CD14-positive monocyte (primary cell): ENCODE measurements at places on chromosomes 5 and 9. TPM values are rescaled to one million over a fixed set of nuclear protein-coding genes. Genes with fewer than 3 reads are reported as not detected.
A peak's percentile ranks its signal among the peaks of the same experiment; 100 is the strongest.

DNA sequence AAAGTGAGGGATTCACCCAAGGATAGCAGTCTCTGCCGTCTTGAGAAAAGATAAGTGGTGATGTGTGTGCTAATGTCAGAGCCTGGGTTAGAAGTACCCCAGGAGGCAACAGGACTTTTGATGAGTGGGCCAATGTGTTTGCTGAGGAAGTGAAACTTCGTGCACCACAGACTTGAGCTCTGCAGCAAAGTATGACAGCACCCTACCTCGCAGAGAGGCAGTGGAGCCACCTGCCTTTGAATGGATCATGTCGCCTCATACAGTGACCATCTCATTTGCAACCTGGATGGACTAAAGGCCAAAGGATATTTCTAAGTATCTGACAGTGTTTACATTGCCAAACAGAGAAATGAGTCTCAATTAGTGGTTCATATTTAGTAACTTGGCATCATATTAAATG, 593.9 kb upstream of the GRAMD2B start:
- DNase-seq, result no peak

DNA sequence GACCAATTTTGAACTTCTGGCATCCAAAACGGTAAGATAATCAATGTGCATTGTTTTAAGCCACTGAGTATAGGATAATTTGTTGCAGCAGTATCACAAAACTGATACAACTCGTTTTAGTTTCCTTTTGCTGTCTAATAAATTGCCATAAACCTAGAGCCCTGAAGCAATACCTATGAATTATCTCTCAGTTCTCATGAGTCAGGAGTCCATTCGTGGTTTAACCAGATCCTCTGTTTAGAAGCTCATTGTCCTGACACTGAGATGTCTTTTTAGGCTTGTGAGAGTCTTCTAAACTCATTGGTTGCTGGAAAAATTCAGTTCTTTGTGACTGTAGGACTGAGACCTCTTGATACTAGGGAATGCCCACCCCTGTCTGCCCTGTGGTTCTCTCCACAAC, 262.9 kb downstream of the SEMA5A start:
- no peak for DNase-seq

GRCh38 chr5:17185773-17186172, 31.7 kb upstream of the BASP1 start:
- no peak for DNase-seq

GRCh38 chr5:81428861-81429260, 34.9 kb upstream of the ACOT12 start:
- DNase-seq, result no peak

DNA sequence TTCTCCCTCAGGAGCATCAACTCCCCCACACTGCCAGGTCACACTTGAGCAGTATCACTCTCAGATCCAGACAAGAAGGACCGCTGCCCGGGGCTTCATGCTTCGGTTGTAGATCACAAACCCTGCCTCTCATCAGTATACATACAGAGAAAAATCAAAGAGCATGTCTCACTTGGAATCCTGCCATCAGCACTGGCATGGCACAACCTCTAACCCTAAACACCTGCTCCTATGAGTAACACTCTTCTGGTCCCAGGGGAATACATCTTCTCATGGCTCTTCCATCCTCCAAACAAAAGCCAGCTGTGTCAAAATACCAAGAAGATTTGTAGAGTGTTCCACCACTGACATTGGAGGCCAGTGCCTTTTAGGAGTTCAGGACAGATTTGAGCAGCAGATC, 84.8 kb upstream of the MIER3 start:
- no peak for DNase-seq

- DNase-seq, result no peak
Observed at GRCh38 chr5:145509336-145510136, 325.6 kb downstream of the PRELID2 start.

- no peak for DNase-seq
Observed at GRCh38 chr9:1285526-1285925, 235.4 kb downstream of the DMRT2 start.

GRCh38 chr5:139459451-139459934, 3.0 kb downstream of the ECSCR start:
- no peak for DNase-seq

- peak; percentile 42 for DNase-seq
Observed at GRCh38 chr9:89597711-89598362, 7.0 kb upstream of the GADD45G start.

DNA sequence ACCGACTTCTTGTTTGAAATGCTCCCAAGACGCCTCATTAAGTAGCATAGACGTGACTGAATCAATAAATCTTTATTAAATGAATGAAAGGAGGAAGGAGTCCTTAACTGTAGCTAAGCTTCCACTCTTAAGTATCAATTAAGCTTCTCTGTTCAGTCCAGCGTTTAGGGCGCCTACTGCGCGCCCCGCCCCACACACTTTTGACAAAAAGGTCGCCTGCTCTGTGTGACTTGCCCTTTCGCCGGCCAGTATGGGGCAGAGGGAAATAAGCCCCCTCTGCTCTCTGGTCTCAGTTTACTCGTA, 662 bp upstream of the DOLPP1 start:
- DNase-seq, result no peak

DNA sequence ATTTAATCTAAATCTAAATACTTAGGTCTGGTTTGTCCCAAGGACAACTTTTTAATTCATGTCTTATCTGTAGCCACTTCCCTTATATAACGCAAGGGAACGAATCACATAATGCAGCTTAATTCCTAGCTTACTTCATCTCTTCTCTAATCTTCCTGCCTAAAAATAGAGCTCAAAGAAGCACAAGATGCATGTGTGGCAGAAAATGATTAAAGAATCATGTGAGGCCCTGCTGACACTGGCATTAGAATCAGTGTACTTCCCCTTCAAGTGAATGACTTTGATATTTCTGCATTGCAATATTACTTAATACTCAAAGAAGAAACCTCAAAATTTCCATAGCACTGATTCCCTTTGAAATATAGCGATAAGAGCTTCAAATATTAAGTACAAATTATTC, 317.9 kb upstream of the FTMT start:
- no peak for DNase-seq

DNA sequence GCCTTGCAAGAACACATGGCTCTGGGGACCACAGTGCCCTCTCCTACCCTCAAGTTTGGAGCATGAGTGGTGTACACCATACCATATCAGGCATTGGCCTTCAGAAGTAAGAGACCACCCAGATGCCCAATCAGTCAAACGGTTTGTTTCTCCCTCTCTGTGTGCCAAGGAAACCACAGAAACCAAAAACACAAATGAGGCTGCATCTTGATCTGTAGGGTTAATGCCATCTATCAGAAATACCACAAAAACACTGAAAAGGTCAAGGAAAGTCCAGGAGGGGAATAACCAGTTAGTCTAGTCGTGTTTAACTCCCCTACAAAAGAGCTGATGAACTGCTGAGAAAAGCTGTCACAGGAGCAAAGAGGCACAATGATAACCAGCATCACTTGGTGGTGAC, 78.4 kb downstream of the INSYN2B start:
- no peak for DNase-seq

DNA sequence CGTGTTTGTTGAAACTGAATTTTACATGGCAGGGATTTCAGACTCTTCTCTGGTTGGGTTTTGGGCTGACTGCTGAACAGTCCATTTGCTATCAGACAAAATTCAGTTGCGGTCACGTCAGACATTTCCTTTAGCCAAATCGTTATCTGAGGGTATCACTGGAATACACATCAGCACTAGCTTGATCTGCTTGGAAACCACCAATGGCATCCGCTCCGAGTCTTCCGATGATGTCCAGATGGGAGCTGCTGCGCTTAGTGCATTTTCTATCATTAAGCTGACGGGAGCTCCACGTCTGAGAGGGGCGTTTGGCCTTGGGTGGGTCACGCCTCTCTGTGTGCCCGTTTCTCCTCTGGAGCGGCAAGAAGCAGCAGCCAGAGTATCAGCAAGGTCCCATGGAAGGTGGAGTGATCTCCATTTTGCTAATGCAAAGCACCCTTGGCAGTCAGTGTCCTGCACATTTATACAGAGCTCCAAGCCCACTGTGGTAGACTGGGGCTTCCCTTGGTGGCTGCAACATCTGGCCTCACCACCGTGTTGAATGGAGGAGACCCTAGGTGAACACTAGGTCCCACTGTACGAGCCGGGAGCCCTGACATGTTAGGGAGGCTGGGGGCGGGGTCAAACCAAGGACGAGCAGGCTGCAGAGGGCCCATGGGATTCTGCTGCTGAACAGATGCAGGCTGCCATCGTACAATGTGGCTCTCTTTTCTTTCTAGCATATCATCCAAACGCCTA, 134.6 kb upstream of the PHYKPL start:
- DNase-seq, result no peak

DNA sequence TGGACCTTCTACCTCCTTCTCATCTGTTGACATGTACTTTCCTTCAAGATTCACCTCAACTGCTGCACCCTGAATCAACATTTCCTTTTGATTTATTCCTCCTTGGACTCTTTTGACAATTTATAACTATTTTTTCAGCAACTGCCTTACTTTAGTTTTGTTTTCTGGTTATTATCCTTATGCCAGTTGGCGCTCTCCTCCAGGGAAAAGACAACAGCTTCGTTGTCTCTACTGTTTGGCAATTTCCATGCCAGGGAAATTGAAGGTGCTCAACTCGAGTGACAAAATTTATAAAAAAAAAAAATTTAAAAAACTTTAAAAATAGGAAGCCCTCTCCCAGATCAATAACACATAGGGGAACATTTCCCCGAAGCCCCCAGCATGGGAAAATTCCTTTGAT, 549.2 kb upstream of the DMAC1 start:
- no peak for DNase-seq

GRCh38 chr9:135990468-135991429, 29.6 kb upstream of the UBAC1 start:
- peak; percentile 24 for DNase-seq

GRCh38 chr9:129871046-129871445, 35.8 kb downstream of the USP20 start:
- no peak for DNase-seq

DNA sequence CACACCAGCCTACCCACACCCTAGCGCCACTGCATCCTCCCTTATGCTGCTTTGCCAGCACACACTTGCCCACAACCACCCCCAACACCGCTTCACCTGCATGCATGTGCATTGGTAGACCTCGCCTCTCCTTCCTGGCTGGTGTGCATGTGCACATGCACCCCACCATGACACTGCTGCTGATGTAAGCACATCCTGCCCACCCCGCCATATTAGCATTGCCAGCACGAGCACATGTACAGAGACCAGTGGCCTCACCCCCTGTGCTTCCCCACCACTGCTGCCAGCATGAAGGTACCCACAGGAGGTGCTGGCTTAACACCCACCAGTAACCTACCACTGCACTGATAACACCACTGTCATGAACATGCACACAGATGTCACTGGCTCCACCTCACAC, 218.2 kb downstream of the SLCO4C1 start:
- DNase-seq, result no peak

DNA sequence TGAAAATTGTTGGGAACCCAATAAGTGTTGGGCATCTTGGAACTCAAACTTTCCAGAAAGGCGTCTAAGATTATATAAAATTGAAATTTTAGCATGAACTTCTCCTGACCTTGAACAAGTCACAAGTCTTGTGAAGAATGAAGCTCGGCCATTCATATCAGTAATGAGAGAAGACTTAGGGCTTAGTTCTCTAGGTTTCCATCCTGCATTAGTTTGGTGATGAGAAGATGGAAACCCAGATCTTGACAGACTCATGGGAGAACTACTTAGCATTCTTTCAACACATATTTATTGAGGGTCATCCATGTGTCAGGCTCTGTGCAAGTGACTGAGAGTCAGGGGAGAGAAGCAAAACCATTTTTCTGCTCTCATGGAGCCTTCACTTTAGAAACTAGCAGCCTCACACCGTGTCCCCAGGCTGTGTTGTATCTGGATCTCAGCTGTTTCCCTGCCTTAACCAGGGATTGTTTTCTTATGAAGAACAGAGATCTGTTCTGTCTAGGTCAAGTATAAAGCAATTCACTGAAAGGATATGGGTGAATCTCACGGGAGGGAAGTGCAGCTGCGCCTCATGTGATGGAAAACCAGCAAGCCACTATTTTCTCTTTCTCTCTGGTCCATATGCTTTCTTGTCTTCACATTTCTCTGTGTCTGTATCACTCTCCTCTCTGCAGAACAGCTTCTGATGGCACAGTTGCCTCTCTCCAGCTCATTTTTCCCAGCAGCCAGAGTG, 3.4 kb downstream of the GARNL3 start:
- no peak for DNase-seq

GRCh38 chr9:89218040-89218928, 39.7 kb upstream of the SHC3 start:
- DNase-seq, result no peak

GRCh38 chr5:93721511-93721910, 19.9 kb downstream of the POU5F2 start:
- DNase-seq, result no peak

GRCh38 chr5:122314036-122314435, 2.0 kb downstream of the SNCAIP start:
- no peak for DNase-seq

- no peak for DNase-seq
Observed at GRCh38 chr5:63025679-63026078, 447.1 kb downstream of the LRRC70 start.

GRCh38 chr5:151699071-151699901, 12.6 kb upstream of the SPARC start:
- DNase-seq, result no peak

GRCh38 chr5:86644843-86645242, 27.1 kb downstream of the COX7C start:
- DNase-seq, result no peak

The TAF1L gene
- polyA plus RNA-seq, result not detected

The PHF24 gene
- not detected for polyA plus RNA-seq

The SOWAHA gene
- not detected in 2 replicates for polyA plus RNA-seq

The ELAVL2 gene
- polyA plus RNA-seq, result not detected

The NOP16 gene
- polyA plus RNA-seq, result 17.2 TPM

The JAKMIP2 gene
- polyA plus RNA-seq, result not detected in 2 replicates

The RAB24 gene
- polyA plus RNA-seq, result 94.4 TPM

The IFNA10 gene
- polyA plus RNA-seq, result not detected

The ROR2 gene
- polyA plus RNA-seq, result not detected

The CARD9 gene
- 41.4 TPM for polyA plus RNA-seq

The SPINK13 gene
- not detected for polyA plus RNA-seq

The ERCC8 gene
- polyA plus RNA-seq, result 2.8 and 5.5 TPM in 2 replicates
